CD4-positive, alpha-beta T cell treated with Interferon alpha-2 for 1 hour (primary cell): ENCODE measurements at places on chromosomes 1 and 21.
A peak's percentile ranks its signal among the peaks of the same experiment; 100 is the strongest.

DNA sequence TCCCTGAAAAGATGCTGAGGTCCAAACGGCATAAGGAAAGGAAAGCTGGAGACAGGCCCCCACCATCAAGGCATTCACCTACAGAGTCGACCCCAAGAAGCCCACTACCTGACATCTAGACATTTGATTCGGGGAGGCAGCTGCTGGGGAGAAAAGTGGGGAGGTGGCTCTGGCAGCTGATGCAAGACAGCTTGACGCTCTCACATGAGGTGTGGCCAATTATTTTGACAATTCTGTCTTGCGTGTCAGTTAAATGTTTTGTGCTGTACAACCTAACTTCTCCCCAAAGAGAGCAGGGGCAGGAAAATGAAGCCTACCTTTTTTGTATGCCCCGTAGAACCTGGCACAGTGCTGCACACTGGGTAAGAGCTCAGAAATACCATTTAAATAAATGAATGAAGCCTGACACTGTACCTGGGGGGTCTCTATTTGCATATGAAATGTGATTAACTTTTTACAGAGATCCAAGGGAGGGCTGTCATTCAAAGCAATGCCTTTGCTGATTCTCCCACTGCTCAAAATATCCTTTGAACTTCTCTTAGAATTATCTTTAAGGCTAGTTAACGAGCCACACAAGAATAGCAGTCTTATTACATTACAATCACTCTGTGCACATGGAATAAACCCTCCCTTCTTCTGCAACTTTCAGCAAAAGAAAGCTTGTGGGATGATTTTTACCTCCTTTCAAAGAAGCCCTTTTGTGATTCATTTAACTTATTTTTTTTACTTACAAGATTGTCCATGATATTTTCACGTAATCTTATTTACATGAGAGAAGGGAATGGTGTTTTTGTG, 163.2 kb downstream of the TNR start:
- DNase-seq = no peak

GRCh38 chr21:16262091-16262490, 532.3 kb downstream of the USP25 start:
- DNase-seq = no peak

- DNase-seq = no peak
Measured at GRCh38 chr1:63198871-63199394, 123.4 kb upstream of the FOXD3 start.

- DNase-seq = peak; percentile 60
Measured at GRCh38 chr1:181189691-181190363, 101.3 kb downstream of the IER5 start.
